Muscle of back (tissue), 13 donors: ENCODE measurements at places on chromosomes 11 and 22. TPM values are rescaled to one million over a fixed set of nuclear protein-coding genes. Genes with fewer than 3 reads are reported as not detected.

- no peak for DNase-seq
Measured at GRCh38 chr22:27557286-27558008, 244.1 kb downstream of the MN1 start.

DNA sequence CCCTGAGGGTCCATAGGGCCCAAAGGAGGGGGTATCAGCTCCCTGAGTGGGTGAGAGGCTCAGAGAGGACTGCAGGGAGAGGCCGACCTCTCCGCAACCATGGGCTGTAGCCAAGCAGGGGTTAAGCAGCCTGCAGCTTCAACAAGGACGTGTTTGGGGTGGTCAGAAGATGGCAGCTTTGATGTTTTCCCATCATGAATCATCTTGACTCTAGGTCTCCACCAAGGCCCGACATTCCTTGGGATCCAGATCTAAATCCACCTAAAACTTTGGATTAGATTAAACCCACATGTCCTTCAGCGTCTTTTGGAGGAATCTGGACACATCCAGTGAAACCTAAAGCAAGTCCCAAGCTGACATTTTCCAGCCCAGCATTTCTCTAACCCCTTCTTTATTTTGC, 19.8 kb downstream of the FBLN1 start:
- no peak for DNase-seq

DNA sequence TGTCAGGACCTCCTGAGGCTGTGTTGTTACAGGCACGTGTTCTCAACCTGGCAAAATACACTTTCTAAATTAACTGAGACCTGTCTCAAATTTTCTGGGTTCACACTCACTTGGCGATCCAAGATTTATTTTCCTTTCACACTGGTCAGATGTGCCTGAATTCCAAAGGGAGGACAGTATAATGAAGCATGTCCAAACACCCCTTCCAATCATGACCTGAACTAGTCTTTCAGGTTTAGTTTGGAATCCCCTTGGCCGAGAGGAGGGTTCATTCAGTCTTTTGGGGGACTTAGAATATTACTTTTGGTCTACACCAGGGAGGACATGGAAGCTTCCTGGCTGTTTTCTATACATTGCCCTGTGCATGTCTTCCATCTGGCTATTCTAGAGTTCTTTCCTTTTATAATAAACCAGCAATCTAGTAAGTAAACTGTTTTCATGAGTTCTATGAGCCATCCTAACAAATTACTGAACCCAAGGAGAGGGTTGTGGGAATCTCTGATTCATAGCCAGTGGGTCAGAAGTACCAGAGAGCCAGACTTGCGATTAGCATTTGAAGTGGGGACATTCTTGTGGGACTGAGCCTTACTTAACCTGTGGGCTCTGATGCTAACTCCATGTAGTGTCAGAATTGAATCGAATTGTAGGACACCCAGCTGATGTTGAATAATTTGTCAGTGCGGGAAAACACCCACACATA, 14.8 kb upstream of the TMEM216 start:
- no peak for DNase-seq

DNA sequence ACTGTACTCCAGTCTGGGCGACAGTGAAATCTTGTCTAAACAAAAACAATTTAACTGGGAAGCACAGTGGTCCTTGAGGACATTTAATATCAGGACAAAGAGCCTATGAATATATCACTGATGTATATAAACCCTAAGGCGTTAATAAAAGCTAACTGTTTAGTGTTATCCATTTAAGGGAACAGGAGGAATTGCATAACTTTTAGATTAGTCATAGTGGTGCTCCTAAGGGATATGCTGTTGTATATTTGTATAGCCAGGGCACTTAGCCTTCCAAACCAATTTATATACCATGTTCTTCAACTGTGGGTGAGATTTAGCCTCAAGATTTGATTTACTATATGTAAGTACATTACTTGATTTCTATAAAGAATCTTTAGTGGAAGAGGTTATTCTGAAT, 3.0 kb upstream of the CHEK1 start:
- no peak for DNase-seq

DNA sequence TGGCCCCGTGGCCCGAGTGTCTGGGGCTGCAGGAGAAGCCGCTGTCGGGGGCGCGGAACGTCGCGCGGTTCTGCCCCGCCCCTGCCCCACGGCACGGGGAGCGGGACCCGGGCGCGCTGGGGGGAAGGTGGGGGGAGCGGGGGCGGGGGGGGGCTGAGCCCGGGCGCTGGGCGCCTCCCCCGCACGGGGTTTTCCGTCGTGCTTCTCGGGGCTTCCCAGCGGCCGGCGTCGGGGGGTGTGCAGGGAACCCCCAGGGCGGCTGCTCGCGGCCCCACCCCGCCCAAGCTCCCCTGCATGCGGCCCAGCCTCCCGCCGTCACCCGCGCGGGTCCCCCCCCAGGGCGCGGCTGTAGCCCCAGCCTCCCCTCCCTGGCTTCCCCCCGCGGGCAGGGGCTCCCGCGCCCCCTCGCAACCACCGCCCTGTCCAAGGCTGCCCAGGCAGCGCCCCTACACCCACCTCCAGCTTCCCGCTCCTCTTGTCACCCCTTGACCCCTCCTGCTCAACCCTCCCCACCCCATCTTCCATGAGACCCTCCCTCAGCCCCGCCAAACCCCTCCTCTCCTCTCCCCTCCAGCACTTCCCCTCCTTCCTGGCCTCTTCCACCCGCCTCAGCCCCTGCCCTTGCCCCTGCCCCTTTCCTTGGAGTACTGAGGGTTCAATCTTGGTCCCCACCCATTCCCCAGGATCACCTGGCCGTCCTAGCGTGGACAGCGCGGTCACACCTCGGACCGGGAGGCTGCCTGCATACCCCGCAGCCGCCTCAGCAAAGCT, 1.7 kb downstream of the IL17REL start:
- DNase-seq: no peak

DNA sequence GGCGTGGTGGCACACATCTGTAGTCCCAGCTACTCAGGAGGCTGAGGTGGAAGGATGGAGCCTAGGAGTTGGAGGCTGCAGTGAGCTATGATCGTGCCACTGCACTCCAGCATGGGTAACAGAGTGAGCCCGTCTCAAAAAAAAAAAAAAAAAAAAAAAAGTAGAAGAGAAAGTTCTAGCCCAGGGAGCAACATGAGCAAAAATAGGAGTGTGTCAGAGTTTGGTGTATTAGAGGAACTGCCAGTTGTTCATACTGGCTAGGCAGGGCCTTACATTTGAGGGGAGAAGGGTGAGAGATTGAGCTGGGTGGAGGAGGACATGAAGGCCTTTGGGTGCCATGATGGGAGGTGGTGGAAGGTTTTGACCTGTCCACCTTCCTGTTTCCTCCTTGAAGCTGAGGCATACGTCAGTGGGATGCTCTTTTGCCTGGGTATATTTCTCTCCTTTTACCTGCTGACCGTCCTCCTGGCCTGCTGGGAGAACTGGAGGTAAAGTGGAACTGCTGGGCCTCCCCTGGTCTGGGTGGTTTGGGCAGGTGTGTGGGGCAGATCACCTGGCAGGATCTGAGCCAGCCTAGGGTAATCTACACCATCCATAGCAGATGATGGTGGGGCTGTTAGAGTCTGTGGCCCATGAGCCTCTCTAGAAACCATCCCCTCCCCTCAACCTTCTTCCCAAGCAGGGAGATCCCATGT, 7.3 kb downstream of the SIDT2 start:
- DNase-seq: no peak

GRCh38 chr11:112776834-112777233, 184.4 kb upstream of the NCAM1 start:
- no peak for DNase-seq

GRCh38 chr11:9397746-9398680, 13.6 kb downstream of the IPO7 start:
- no peak for DNase-seq

GRCh38 chr22:37244922-37245722, 1.1 kb upstream of the RAC2 start:
- no peak for DNase-seq

- no peak for DNase-seq
Measured at GRCh38 chr22:17978027-17978426, 46.3 kb downstream of the MICAL3 start.

DNA sequence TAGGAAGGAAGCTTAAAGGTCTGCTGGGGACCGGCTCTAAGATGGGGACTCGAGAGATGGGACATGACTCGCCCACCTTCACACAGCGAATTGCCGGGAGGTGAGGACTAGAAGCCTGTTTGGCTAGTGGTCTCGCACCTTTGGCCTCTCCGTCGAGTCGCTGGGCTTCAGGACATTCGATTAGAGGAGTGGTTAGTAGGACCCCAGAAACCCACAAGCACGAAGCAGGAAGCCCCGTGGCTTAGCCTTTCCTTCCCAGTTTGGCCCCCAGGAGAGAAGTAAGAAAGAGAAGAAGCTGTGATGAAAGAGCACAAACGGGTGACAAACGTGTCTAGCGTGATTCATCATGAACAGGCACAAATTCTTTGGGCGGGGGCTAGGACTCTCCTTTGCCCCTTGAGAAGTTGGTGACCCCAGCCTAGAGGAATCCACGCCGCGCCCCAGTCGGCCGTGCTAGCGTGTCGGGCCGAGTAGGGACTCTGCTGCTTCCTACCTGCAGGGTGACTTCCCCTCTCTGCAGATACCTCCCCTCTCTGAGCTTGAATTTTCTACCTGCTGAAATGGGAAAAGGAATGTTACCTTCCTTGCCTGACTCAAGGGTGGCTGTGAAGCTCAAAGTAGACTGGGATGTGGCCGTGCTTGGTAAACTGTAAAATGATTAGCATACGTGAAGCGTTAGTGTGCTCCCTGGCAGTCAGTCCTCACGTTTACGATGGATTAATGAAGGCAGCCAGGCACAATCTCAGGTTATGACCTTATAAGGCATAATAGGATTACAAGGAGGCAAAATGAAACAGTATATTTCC, 1.1 kb upstream of the ADM start:
- DNase-seq: no peak

DNA sequence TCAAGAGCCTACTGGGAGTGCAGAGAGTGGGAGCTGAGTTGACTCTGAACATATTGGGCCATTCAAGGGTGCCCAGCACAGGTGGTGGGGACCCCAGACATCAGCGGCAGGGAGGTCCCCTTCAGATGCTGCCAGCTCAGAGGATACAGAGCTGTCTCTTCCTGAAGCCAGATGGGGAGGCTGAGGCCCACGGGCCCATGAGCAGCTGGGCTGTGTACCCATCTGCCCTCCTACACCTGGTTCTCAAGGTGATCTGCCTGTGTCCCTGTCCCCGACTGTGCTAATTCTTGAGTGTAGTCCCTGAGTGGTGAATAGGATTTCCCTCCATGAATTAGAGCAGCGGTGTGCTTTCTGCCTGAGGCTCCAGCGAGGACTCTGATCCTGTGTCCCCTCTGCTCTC, 76.3 kb downstream of the MICAL2 start:
- DNase-seq: no peak

GRCh38 chr11:103147627-103148026, 38.4 kb downstream of the DYNC2H1 start:
- no peak for DNase-seq

DNA sequence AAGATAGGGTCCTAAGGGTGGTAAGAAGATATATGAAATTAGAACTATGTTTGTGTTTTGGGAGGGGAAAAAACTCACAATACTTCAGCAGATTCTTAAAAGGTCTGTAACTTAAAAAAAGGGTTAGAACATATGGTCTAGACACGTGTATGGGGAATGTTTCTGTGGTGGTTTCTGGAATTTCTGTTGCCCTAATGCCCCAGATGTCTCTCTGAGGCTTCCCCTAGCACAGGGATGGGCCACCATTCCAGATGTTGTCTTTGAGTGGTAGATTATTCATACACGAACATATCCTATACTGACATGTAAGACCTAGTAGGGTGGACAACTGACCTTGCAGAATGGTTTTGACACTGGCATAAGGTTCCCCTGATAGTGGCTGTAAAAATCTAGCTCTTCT, 26.2 kb downstream of the EHF start:
- DNase-seq: no peak

DNA sequence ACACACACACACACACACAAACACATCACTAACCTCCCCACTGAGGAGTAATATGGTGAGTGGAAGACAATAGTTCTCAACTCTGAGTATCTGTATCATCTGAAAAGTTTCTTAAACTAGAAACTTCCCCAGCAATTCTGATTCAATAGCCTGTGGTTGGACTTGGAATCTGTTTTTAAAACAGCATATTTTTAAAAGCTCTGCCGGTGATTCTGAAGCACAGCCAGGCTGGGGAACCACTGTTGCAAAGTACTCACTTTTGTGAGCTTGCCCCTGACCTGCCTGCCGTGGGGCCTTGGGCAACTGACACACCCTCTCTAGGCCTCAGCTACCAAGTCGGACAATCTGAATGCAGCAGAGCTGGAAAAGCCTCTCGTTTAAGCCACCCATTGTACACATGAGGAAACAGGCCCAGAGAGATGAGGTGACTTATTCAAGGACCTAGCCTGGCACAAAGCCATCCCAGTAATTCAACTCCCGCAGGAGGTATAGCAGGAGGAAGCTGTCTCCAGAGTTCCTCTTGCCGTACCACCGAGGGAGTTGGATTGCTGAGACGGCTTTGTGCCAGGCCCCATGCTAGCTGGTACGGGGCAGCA, 8.9 kb downstream of the SLC15A3 start:
- DNase-seq: no peak

- DNase-seq: no peak
Measured at GRCh38 chr11:133388975-133389568, 143.2 kb downstream of the OPCML start.

MS4A3 gene
- polyA plus RNA-seq: 0.75 TPM

APOA5 gene
- polyA plus RNA-seq: not detected

MPZL2 gene
- polyA plus RNA-seq: 1.7 TPM

ART1 gene
- polyA plus RNA-seq: 1.8 TPM

INS gene
- not detected for polyA plus RNA-seq

OR4A15 gene
- not detected for polyA plus RNA-seq

MPEG1 gene
- polyA plus RNA-seq: 13.4 TPM

GLB1L2 gene
- polyA plus RNA-seq: 1.2 TPM

NAGA gene
- polyA plus RNA-seq: 28.0 TPM

CHRM1 gene
- polyA plus RNA-seq: not detected

PACSIN2 gene
- polyA plus RNA-seq: 29.8 TPM

FGF4 gene
- polyA plus RNA-seq: 8.5 TPM

MUC5AC gene
- not detected for polyA plus RNA-seq

NXPE1 gene
- polyA plus RNA-seq: not detected

MS4A6E gene
- not detected for polyA plus RNA-seq

GPR83 gene
- 0.12 TPM for polyA plus RNA-seq

TMPRSS13 gene
- 0.12 TPM for polyA plus RNA-seq

CEP126 gene
- 5.8 TPM for polyA plus RNA-seq

RNF169 gene
- polyA plus RNA-seq: 8.9 TPM

KREMEN1 gene
- 97.7 TPM for polyA plus RNA-seq

APOC3 gene
- polyA plus RNA-seq: not detected

TIMM10 gene
- polyA plus RNA-seq: 29.7 TPM
